MCF 10A (cell line): ENCODE measurements at places on chromosomes 3 and 15. TPM values are rescaled to one million over a fixed set of nuclear protein-coding genes. Genes with fewer than 3 reads are reported as not detected.

DNA sequence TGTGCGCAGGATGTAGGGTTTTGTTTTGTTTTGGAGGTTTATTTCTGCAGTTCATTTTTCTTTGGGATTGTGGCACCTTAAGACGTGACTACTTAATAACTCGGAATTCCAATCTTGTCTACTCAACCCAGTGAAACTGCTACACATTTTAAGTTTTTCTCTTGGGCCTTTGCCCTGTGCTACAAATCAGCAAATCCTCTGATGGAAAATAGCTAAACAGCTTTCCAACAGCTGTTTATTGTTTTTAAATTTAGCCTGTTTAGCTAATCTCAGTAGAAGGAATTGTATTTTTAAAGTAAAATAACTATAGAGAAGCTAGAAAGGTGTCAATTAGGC, 48.4 kb downstream of the OPA1 start:
- H3K27me3 ChIP-seq, result no peaks in the 10 kb centered on the region
- no peak overlapping the region for H3K27ac ChIP-seq
- peaks cover 41% of the 10 kb centered on the region for H3K36me3 ChIP-seq
- DNase-seq, result no peak

The FGF7 gene
- 0.05 and 0.21 TPM in 2 replicates for total RNA-seq

DNA sequence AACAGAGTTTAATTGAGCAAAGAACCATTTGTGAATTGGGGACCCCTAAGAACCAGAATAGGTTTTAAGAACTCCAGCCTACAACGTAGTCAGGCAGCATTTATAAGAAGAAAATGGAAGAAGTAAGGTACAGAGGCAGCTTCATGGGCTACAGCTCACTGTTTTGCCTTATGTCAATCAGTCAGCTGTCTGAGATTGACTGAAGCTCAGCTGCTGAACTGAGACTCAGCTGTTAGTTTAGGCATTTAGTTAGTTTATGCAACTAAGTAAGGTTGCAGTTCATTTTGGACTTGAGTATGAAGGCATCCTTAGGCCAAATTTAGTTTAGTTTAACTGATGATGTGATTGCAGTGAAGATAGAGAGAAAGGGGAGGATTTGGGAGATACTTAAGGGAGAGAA, 34.1 kb upstream of the RASA2 start:
- no peak for DNase-seq
- peaks cover 25% of the 10 kb centered on the region for H3K36me3 ChIP-seq
- H3K4me1 ChIP-seq, result peaks cover 26% of the 10 kb centered on the region
- no peaks in the 10 kb centered on the region for H3K27me3 ChIP-seq

DNA sequence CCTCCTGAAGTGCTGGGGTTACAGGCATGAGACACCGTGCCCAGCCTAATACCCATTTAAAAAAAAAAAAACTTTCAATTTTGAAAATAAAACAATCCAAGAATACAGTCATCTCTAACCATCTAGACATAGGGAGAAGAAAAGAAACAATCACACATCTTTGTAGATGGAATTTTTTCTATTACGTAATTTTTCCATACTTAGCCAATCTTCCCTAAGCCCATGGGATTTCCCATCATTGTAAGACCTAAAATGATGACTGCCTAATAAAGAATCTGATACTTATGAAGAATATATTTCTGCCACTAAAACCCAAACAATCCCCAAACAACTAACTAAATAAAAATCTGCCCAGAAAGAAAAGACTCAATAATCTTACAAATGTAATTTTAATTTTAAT, 88.7 kb downstream of the CBLB start:
- DNase-seq, result peak; percentile 40
- H3K4me3 ChIP-seq, result no peak overlapping the region
- peaks cover 6% of the 10 kb centered on the region for H3K4me1 ChIP-seq
- no peaks in the 10 kb centered on the region for H3K27me3 ChIP-seq

The GOLGA6A gene
- total RNA-seq, result not detected in 2 replicates

GRCh38 chr3:16378920-16379319, 113.9 kb downstream of the OXNAD1 start:
- H3K27me3 ChIP-seq, result no peaks in the 10 kb centered on the region
- H3K4me1 ChIP-seq, result no peaks in the 10 kb centered on the region
- no peaks in the 10 kb centered on the region for H3K36me3 ChIP-seq
- DNase-seq, result no peak
- no peak overlapping the region for H3K27ac ChIP-seq
- no peak overlapping the region for H3K4me3 ChIP-seq

DNA sequence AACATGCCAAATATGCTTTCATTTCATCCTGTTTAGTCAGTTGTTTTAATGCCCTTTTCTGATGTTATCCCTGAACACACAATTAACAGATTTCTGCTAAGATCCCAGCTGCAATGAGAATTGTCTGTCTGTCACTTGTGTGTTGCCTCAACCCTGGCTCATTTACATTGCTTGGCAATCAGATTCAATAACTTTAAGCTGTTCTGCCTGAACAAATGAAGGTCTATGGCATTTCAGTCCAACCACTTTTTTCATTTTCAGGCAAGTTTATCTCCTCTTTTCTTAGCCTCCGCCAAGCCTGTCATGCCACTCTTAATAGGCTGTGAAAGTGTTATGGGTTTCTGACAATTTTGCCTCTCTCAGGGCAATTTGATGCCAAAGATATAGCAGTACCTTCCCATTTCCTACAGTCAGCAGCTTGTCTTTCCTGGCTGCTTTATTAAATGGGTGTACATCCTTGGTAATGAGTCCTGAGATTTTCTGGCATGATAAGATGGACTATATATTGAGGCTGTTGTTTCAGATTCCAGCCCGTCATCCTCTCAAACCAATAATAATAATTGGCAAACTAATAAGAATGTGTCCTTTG, 68.7 kb upstream of the ADAMTS9 start:
- no peak for DNase-seq
- H3K27me3 ChIP-seq, result no peaks in the 10 kb centered on the region
- H3K4me1 ChIP-seq, result no peaks in the 10 kb centered on the region
- H3K36me3 ChIP-seq, result no peaks in the 10 kb centered on the region
- H3K4me3 ChIP-seq, result no peak overlapping the region
- H3K27ac ChIP-seq, result no peak overlapping the region
